ENCODE measurements at places on chromosomes 13 and 19.

DNA sequence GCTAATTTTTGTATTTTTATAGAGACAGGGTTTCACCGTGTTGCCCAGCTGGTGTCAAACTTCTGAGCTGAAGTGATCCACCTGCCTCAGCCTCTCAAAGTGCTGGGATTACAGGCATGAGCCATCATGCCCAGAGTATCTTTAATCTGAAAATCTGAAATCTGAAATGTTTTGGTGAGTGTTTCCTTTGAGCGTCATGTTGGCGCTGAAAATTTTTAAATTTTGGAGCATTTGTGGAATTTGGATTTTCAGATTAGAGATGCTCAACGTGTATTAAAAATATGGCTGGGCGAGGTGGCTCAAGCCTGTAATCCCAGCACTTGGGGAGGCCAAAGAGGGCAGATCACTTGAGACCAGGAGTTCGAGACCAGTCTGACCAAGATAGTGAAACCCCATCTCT is 5.1 kb upstream of the CPAMD8 start:
- no peaks in the 10 kb centered on the region for H3K4me1 ChIP-seq
- H3K4me3 ChIP-seq: no peak overlapping the region
- H3K27ac ChIP-seq: no peak overlapping the region
- no peaks in the 10 kb centered on the region for H3K27me3 ChIP-seq
- H3K36me3 ChIP-seq: no peaks in the 10 kb centered on the region

DNA sequence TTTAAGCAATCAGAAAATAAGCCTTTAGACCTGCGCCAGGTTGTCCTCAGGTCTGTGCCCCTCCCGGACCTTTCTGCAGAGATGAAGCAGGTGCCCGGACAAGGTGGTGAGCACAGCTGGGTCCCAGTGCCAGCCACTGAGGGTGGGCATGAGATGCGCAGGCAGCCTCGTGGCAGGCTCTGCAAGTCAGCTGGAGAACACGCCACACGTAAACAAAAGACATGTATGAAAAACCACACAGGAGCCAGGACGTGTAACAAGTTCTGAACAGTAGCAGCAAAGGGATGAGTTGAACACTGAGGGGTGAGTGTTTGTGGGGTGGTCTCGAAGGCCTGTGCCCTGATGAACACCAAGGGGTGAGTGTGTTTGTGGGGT is 68.8 kb upstream of the MCF2L start:
- peaks cover 9% of the 10 kb centered on the region for H3K36me3 ChIP-seq
- H3K27me3 ChIP-seq: no peaks in the 10 kb centered on the region
- H3K27ac ChIP-seq: no peak overlapping the region
- no peak overlapping the region for H3K4me3 ChIP-seq
- DNase-seq: no peak

- peaks cover 3% of the 10 kb centered on the region for H3K4me1 ChIP-seq
- H3K36me3 ChIP-seq: peaks cover 3% of the 10 kb centered on the region
- H3K27me3 ChIP-seq: no peaks in the 10 kb centered on the region
- H3K4me3 ChIP-seq: peak overlapping the region; percentile 85
- DNase-seq: peak; percentile 86
These were observed 9.5 kb downstream of the DYRK1B start for GRCh38 chr19:39824143-39825092.

DNA sequence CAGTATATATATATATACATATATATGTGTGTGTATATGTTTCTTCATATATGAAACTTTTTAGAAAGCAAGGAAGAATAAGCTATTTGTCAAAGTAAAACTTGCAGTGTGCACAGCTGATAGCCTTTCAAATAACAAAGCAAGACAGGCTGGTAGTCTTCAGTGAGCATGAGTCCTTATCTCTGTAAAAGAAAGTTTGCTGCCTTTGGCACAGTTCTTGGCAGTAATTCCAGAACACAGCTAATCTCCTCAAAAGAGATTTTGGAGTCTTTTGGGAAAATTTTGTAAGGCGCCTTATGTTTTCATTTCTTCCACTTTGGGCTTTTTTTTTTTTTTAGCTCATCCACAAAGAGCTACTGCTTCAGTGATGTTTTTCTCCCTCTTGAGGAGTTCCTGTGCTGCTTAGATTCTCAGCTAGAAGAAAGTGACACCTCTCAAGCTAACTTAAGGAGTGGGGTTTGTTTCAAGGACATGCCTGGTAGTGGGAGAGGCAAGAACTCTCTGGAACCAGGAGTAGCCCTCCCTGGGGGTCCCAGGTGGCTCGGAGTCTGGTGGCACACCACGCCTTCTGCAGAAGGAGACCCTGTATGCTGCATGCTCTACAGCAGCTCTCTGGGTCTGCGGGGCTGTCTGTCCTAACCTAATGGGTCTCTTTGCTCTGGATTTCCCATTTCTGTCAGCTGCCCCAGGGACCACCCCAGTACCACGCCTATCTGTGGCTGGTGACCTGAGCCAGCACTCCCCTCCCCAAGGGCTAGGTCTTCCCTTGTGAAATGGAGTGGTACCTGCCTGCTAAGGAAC is 58.8 kb downstream of the TNFRSF19 start:
- H3K4me3 ChIP-seq: no peak overlapping the region
- H3K4me1 ChIP-seq: no peaks in the 10 kb centered on the region
- H3K27ac ChIP-seq: no peak overlapping the region
- no peak for DNase-seq

DNA sequence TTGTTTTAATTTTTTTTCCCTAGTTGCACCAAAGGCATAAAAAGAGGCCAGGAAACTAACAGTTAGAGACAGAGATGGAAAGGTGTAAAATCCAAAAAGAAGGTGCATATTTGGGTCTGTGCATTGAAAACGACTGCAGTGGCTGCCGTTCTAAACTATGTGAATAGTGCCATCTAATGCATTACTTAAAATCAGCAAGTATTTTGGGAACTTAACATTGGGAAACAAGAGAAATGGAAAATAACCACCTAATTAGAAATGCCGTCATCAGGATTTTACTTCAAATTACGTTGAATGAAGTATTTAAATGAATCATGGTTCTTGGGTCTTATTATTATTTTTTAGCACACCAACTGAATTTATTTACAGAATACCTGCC is 189.5 kb upstream of the MIR17HG start:
- H3K4me3 ChIP-seq: no peak overlapping the region
- H3K36me3 ChIP-seq: no peaks in the 10 kb centered on the region
- no peak for DNase-seq

DNA sequence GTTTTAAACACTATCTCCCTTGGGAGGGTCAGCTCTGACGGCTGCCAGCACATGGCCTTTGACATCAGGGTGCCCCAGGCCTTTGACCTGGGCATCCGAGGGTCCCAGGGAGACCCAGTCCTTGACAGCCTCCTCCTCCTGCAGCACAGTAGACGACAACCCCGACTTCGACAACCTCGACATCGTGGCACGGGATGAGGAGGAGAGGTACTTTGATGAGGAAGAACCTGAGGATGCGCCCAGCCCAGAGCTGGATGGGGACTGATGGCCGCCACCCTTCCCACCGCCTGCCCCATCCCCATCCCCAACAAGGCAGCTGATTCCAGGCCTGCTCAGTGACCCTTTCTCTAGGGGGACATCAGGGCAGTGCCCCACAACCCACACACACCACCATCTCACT is 12.5 kb downstream of the CCDC97 start:
- H3K4me3 ChIP-seq: no peak overlapping the region
- peaks cover 13% of the 10 kb centered on the region for H3K36me3 ChIP-seq
- no peaks in the 10 kb centered on the region for H3K27me3 ChIP-seq
- H3K27ac ChIP-seq: peak overlapping the region; percentile 17
- no peak for DNase-seq

GRCh38 chr19:38819231-38819920 is 6.6 kb upstream of the LGALS4 start:
- no peak overlapping the region for H3K4me3 ChIP-seq
- no peak for DNase-seq
- no peaks in the 10 kb centered on the region for H3K27me3 ChIP-seq
- H3K27ac ChIP-seq: no peak overlapping the region

DNA sequence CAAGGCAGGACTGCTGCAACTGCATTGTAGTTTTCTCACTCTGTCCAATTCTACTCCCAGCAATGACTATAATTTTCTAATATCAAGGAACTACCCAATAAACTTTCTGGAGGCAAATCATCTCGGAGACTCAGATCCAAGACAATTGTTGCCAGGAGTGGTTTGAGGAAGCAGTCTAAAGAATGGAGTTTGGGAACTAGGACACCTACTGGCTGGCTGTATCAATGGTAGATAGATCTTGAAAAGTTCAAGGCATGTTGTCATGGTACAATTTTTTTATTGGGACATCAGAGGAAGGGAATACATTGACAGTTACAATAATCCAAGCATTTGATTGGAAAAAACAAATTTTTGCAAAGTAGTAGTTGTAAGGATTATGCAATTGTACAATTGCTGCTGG is 648.3 kb upstream of the SLITRK6 start:
- no peak overlapping the region for H3K27ac ChIP-seq
- no peak for DNase-seq
- no peaks in the 10 kb centered on the region for H3K4me1 ChIP-seq
- H3K4me3 ChIP-seq: no peak overlapping the region
- H3K36me3 ChIP-seq: no peaks in the 10 kb centered on the region
- H3K27me3 ChIP-seq: no peaks in the 10 kb centered on the region

GRCh38 chr13:108155185-108156106 is 59.9 kb downstream of the LIG4 start:
- DNase-seq: peak; percentile 10
- no peak overlapping the region for H3K4me3 ChIP-seq
- H3K36me3 ChIP-seq: no peaks in the 10 kb centered on the region

DNA sequence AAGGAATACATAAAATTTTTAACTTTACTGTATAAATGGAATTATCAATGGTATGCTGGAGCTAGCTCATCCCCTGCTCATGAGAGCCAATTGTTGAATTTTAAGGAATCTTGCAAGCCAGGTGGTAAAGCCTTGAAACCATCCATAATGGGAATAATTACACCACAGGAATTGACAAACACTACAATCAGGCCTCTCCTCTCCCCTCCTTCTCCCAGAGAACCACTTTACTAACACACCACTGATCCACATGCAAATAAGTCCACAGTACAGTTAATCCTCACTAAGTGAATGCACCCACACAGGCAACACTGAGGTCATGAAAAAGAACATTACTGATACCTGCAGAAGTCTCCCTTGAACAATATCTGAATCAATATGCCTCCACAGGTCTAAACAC is 140.5 kb downstream of the KLF12 start:
- no peaks in the 10 kb centered on the region for H3K27me3 ChIP-seq
- H3K4me1 ChIP-seq: no peaks in the 10 kb centered on the region
- H3K36me3 ChIP-seq: no peaks in the 10 kb centered on the region
- no peak overlapping the region for H3K27ac ChIP-seq
- DNase-seq: no peak

- H3K27me3 ChIP-seq: no peaks in the 10 kb centered on the region
- DNase-seq: no peak
- no peak overlapping the region for H3K27ac ChIP-seq
- peaks cover 7% of the 10 kb centered on the region for H3K36me3 ChIP-seq
These were observed 16.2 kb downstream of the PLPP2 start for GRCh38 chr19:275000-275399.

DNA sequence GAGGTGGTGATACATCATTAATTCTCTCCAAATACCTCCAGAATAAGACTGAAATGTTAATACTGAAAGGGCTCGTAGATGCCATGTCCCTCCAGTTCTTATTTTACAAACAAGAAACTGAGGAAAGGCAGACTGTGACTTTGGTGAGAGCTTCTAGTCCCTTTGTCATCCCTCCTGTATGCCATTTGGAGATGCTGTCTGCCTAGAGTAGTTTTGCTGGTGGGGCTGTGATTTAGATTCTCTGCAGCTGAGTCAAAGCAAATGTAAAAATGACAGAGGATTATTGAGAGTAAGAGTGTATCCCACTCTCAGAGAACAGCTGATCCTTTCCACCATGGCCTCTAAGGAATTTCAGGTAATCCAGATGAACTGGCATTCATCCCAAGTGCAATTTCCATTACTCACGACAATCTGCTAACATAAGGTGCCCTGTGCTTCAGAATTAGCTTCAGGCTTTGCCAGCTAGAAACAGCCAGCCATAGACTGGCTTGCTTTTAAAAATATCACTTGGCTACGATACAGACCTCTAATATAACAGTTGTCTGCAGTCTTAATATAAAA is 16.8 kb downstream of the PABPC3 start:
- no peaks in the 10 kb centered on the region for H3K36me3 ChIP-seq
- no peak overlapping the region for H3K27ac ChIP-seq

GRCh38 chr13:109180905-109181425 is 551.6 kb downstream of the MYO16 start:
- H3K27ac ChIP-seq: no peak overlapping the region
- H3K27me3 ChIP-seq: no peaks in the 10 kb centered on the region
- DNase-seq: no peak
- H3K36me3 ChIP-seq: no peaks in the 10 kb centered on the region

- H3K4me1 ChIP-seq: no peaks in the 10 kb centered on the region
- H3K27ac ChIP-seq: no peak overlapping the region
- H3K27me3 ChIP-seq: no peaks in the 10 kb centered on the region
- no peak for DNase-seq
- no peak overlapping the region for H3K4me3 ChIP-seq
These were observed 64.5 kb downstream of the CEBPG start for GRCh38 chr19:33437821-33438671.

DNA sequence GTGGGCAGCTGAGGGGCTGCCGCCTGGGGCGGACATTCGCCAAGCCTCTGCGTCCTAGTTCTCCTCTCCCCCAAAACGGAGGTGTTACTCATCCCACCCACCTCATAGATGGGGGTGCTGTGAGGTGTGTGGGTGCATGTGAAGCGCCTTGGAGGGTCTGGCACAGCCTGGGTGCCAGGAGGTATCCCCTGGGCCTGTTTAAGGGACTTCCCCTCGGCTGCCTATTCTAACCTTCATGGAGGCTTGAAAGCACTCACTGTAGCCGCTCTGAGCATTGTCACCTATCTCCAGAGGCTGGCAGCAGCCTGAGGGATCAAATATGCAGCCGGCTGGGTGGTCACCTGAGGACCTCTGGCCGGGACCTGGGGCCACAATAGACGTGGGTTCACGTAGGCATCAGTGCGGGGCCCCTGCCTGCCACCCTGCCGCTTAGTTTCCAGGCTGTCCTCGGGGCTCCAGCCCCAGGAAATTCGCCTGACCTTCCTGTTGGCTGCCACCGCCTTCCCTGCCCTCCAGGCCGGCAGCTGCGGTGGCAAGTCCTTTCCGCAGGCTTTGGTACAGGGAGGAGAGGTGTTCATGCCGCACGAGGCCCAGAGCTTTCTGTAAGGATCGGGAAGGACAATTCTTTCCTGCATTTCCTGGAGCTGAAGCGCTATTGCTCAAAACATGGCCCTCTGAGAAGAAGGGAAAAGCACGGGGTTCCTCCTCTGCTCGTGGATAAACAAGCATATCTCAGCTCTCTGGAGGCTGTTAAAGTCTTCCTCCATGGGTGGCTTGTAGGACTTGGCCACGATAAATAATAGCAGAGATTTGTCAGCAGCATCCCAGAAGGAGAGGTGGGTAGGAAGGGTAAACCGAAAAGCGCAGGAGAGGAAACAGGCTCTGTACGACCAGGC is 4.6 kb downstream of the COL4A2 start:
- no peak for DNase-seq
- H3K27ac ChIP-seq: no peak overlapping the region
- peaks cover 5% of the 10 kb centered on the region for H3K4me1 ChIP-seq
- H3K4me3 ChIP-seq: no peak overlapping the region

All from H1 (cell line).